ENCODE measurements at places on chromosomes 12 and 14.

GRCh38 chr12:31386364-31386777 lies 60.4 kb upstream of the SINHCAF start:
- DNase-seq = no peak

GRCh38 chr12:45216230-45216982 lies 511 bp downstream of the ANO6 start:
- DNase-seq = peak; percentile 24

- DNase-seq = no peak
Measured at GRCh38 chr12:121241156-121241970, 31.4 kb downstream of the P2RX4 start.

DNA sequence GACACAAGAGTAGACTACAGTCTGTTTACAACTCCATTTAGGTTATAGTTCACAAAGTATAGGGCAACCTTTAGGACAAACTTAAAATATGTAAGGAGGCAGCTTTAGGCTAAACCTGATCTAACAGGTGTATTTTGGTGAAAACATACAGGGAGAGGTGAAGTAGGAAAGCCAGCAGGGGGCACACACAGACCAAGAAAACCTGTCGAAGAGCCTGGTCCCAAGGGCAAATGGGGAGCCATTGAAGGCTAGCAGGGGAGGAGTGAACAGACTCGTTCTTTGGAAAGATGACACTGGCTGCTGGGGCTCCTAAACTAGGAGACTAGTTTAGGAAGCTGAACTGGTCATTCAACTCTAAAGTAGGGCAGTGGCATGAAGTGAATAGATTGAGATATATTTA lies 138.8 kb upstream of the WSCD2 start:
- DNase-seq = no peak

- DNase-seq = no peak
Measured at GRCh38 chr12:117111821-117112595, 12.8 kb upstream of the TESC start.

DNA sequence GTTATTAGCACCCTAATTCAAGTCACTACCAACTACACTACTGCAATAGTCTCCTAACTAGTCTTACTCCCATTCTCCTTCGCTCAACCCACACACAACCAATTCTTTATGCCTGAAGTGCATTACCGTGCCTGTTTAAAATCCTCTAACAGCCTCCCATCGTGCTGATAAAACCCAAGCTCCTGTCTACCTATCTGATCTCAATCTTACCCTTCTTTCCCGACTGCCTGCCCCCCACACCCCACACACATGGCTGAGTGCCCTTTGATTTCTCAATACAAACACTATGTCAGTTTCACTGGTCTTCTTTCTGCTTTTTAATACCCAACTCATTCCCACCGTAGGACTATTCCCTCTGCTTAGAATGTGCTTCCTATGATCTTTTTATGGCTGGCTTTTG lies 59.9 kb downstream of the SPPL3 start:
- no peak for DNase-seq

GRCh38 chr12:58732894-58733293 lies 187.4 kb downstream of the LRIG3 start:
- DNase-seq = no peak

Measured in activated gamma-delta T cell treated with anti-CD3 and anti-CD28 coated beads, Interleukin-2, amount 50 U/mL, for 16 hours (primary cell).